ENCODE measurements at places on chromosomes 11 and 22.

- no peak for DNase-seq
Measured at GRCh38 chr11:134652586-134653255, 240.7 kb upstream of the B3GAT1 start.

GRCh38 chr22:44928136-44928463 lies 81.7 kb downstream of the PHF21B start:
- no peak for DNase-seq

GRCh38 chr22:24400726-24401596 lies 26.4 kb upstream of the ADORA2A start:
- no peak for DNase-seq

GRCh38 chr11:88102598-88102934 lies 72.7 kb downstream of the RAB38 start:
- DNase-seq, result no peak

DNA sequence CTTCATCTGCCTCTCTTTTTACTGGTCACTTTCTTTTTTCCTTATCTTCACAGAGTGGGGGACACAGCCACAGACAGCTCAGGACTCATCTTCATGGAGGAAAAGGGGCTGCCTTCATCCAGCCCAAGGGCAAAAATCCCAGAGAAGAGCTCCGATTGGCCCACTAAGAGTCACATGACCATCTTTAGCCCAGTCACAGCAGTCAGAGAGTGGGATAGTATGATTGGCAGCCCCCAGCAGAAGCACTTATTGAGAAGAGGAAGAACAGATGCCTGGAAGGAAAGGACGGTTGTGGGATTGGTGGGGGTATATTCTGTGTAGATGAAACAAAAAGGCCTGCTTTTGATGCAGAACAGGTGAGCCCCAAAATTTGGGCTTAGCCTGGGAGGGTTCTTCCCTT lies 77.8 kb downstream of the MN1 start:
- no peak for DNase-seq

DNA sequence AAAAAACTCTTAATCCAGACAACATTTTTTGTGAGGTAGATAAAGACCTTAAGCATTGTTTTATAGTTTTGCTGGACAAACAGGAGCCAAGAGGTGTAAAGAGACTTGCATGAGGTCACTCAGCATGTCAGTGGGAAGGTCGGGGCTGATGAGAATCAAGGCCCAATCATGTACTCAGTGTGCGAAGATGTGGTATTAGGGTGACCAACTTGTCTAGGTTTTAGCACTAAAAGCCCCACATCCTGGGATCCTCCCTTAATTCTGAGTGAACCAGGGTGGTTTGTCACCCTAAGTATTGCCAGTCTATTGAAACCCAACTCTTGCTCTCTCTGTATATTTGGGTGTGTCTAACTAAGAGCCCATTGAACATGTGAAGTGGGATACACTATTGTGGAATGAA lies 19.5 kb upstream of the SORL1-AS1 start:
- DNase-seq, result no peak

DNA sequence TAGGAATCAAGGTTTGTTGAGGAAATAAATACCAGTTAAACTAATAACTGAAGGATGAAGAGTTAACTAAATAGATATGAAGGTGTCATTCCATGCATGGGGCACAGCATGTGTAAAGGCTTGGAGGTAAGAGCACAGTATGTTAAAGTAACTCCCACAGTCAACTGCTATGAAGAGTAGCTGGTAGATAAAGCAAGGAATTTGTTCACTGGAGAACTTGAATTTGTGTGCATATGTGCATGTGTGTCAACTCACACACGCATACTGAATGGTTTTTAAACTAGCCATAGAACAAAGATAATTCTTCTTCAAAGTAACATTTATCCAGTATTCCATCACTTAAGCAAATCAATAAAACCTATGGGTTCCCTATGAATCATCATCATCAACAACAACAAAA lies 135.9 kb downstream of the FAM76B start:
- no peak for DNase-seq

DNA sequence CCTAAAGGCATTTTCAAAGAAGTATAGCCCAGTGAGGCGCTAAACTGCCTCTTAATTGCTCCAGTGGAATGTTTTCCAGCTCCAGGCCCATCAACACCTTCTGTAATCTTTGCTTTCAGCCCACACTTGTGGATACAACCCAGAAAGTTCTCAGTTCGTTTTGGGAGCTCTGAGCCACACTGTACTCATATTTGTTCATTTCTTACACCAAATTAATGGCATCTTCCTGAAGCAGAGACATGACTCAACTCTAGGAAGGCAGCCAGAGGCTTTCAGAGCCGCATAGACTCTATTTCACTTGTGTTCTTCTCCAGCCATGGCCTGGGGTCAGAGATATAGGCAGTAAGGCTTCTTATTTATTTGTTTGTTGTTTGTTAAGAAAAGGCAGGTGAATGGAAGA lies 175.5 kb upstream of the NCAM1 start:
- DNase-seq, result no peak

- DNase-seq, result no peak
Measured at GRCh38 chr22:45212992-45213751, 27.5 kb downstream of the KIAA0930 start.

- no peak for DNase-seq
Measured at GRCh38 chr22:31329029-31329428, 17.1 kb downstream of the PATZ1 start.

All from NCI-H345 (cell line).